ENCODE measurements at places on chromosomes 13 and 19.

DNA sequence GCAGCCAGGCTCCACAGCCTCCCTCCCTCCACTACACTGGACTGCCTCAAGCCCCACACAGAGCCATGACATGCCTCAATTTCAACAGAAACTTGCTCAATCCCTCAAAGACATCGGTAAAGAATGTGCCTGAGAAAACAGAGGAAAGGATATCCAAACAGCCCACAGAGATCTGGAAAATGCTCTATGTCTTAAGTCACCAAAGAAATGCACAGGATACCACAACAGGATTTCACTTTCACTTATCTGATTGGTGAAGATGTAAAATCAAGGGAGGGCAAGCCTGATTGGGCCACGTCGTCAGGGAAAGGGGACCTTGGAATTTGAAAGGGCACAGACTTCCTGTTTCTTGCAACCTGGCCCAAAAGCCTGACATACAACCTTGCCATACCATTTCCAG is 14.2 kb downstream of the CACNA1A start:
- no peak for DNase-seq

- DNase-seq: no peak
Measured at GRCh38 chr19:41364524-41365391, 809 bp upstream of the B9D2 start.

DNA sequence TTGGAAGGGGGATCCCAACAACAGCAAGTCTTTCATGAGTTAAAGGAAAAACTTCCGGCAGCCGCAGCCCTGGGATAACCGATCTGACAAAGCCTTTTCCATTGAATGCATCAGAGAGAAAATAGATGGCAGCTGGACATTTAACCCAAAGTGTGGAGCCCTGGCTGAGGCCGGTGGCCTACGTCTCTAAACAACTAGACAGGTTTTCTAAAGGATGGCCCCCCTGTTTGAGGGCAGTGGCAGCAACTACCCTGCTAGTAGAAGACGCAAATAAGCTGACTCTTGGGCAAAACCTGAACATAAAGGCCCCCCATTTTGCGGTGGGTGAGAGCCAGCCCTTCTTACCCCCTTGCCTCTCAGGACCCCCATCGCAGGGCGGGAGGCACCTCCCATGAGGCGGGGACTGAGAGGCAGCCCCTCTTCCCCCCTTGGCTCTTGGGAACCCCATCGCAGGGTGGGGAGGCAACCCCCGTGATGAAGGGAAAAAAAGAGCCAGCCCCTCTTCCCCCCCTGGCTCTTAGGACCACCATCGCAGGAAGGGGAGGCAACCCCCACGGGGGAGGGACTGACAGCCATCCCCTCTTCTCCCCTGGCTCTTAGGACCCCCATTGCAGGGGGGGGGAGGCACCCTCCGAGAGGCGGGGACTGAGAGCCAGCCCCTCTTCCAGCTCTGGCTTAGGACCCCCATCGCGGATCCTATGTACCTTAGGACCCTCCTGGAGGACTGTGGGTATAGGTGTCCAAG is 2422.9 kb upstream of the PCDH20 start:
- DNase-seq: no peak

DNA sequence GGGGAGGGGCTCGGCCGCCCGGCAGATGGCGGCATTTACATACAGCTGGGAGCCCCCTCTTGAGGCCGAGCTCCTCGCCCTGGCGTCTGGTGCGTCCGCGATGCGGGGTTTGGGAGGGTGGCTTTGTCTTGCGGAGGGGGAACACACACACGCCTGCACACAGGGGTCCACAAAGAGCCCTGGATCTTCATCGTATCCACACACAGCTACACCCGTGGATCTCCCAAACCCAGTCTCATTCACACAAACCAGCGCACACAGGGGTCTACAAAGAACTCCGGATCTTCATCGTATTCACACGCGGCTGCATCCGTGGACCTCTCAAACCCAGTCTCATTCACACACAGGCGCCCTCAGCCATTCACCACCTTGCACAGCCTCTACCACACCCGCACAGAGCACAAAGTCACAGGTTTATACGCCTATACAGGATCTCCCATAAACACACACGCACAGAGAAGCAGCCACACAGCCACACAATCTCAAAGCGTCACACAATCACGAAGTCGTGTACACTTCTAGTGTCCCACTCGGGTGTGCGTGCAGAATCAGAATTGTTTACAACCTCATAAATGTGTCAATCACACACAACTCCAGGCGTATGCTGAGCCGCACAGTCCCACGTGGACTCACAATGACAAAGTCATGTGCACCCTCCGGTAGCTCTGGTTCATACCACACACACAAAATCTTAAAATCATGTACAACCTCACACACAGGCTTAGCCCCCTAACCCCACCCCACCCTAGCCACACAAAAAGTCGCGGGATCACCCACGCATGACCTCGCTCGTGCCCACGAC is 550 bp upstream of the DLL3 start:
- peak; percentile 68 for DNase-seq

GRCh38 chr19:6318772-6319171 is 14.6 kb downstream of the ACER1 start:
- no peak for DNase-seq

- DNase-seq: no peak
Measured at GRCh38 chr13:41054212-41054877, 7.0 kb upstream of the WBP4 start.

DNA sequence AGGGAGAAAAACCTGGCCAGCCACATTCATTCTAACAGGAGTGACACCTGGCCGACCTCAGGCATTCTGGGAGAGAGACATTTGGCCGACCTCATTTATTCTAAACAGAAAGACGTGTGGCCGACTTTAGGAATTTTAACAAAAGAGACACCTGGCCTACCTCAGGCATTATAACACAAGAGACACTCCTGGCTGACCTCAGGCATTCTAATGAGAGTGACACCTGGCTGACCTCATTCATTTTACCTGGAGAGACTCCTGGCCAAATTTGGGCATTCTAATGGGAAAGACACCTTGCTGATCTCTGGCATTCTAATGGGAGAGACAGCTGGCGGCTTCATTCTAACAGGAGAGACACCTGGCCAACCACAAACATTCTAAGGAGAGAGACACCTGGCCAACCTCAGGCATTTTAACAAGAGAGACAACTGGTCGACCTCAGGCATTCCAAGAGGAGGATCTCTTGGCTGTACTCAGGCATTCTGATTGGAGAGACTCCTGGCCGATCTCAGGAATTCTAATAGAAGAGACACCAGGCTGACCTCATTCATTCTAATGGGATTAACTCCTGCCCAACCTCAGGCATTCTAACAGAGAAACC is 1353.9 kb downstream of the UQCRFS1 start:
- DNase-seq: no peak

DNA sequence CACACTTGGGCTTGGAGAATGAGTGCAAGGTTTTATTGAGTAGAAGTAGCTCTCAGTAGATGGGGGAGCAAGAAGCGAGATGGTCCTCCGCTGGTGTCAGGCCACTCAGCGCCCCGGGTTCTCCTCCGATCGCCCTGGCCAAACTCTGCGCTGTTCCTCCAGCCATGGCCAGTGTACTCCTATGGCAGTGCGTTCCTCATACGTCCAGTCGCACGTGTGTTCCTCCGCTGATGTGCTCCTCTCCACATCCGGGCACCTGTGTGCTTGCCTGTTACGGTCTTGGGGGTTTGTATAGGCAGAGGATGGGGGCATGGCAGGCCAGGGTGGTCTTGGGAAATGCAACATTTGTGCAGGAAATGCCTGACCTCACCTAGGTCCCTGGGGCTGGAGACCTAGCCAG is 1899.4 kb downstream of the PCDH9 start:
- no peak for DNase-seq

GRCh38 chr19:16702123-16702522 is 17.5 kb upstream of the NWD1 start:
- DNase-seq: no peak

DNA sequence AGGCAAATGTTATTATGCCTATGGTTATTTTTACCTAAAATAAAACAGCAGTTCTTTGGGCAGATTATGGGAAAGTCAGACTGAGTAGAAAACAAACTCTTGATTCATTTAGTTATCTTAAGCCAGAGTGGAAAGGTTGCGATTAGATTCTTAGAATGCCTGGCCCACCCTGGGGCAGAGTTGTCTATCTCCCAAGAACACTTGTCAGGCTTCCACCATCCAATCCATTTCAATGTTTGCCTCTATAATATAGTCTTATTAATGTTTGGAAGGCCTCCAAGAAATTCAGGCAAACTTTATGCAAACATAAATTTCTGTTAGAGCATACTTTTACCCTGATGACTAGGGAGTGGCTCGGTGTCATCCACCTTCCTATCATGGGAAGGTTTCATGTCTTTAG is 207.0 kb downstream of the SLITRK6 start:
- DNase-seq: no peak

DNA sequence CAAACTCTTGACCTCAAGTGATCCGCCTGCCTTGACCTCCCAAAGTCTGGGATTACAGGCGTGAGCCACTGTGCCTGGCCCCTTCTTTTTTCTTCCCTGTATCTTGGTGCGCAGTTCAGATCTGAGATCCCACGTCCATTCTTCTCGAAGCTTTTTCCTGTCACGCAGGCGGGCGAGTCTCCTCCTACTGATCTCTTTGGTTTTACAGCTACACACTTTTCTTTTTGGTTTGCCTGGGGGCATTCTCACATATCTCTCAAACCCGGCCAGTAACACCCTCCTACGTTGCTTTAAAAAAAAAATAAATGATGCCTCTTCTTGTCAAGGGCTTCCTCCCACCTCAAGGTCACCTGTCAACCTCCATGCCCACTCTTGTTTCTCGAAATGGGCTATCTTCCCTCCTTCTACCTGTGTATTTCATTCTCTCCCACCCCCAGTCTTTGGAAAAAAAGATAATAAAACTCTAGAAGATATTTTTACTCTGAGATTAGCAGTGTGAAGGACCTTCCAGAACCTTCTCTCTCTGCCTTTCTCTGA is 12.1 kb downstream of the TMPRSS9 start:
- DNase-seq: no peak

DNA sequence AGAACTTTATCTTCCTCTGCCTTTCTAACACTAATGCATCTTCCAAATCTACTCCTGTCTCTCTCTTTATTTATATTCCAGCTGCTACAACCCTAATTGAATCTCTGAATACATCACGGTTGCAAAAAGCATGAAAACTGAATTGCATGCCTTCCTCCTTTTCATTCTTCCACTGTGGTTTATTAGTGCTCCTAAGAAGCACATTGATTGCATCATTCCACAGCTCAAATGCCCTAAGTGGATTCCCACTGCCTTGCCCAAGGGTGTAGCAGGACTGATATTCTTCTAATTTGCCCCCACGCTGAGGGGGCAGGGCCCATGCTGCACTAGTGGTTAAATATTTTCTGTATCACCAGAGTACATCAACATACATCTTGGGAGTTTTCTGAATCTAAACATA is 640.8 kb downstream of the EFNB2 start:
- no peak for DNase-seq

GRCh38 chr13:31860002-31860401 is 120.7 kb downstream of the RXFP2 start:
- no peak for DNase-seq

- DNase-seq: no peak
Measured at GRCh38 chr19:55495646-55496349, 7.6 kb downstream of the SSC5D start.

- no peak for DNase-seq
Measured at GRCh38 chr13:40402931-40403431, 263.5 kb downstream of the FOXO1 start.

DNA sequence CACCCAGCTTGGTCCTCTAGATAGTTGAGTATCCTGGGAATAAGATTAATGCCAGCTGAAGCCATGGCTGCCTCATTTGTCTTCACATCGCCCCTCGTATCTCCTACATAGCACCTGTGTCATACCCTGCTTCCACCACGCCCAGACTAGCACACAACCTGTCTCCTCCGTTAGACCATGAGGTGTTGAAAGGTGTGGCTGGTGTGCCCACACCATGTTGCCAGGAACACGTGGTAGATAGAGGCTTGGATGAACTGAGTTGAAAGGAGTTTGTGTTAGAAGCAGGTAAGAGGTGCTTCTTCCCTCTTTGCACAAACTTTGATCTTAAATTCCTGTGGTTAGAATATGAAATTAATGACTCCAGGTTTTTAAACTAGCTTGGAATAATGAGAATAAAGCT is 40.1 kb downstream of the RGCC start:
- DNase-seq: peak; percentile 50

- no peak for DNase-seq
Measured at GRCh38 chr13:42477596-42478190, 96.3 kb upstream of the TNFSF11 start.

- DNase-seq: no peak
Measured at GRCh38 chr13:40558656-40559055, 107.8 kb downstream of the FOXO1 start.

DNA sequence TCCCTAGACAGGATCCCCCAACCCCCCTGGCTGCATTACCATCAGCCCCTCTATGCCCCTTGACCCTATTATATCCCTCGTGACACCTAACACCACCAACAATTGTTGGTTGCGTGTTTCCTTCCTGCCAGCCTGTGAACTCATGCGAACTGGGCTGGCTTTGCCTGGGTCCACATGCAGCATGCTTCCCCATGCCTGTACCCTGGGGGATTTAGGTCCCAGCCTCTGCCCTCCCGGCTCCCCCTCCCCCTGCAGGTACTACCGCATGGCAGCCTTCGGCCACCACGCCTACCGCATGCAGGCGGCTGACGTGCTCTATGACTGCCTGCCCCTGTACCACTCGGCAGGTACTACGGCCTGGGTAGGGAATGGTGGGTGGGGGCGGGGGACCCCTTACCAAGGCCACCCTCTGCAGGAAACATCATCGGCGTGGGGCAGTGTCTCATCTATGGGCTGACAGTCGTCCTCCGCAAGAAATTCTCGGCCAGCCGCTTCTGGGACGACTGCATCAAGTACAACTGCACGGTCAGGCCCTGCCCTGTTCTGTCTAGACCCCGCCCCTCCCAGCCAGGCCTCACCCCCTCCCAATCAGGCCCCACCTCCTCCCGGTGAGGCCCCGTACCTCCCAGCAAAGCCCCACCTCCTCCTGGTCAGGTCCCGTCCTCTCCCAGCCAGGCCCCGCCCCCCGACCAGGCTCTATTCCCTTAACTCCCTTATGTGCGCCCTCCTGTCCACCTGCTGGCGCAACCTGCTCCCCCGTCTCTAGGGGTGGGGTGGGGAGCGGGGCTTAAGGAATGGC is 18.5 kb downstream of the SLC27A1 start:
- DNase-seq: peak; percentile 88

DNA sequence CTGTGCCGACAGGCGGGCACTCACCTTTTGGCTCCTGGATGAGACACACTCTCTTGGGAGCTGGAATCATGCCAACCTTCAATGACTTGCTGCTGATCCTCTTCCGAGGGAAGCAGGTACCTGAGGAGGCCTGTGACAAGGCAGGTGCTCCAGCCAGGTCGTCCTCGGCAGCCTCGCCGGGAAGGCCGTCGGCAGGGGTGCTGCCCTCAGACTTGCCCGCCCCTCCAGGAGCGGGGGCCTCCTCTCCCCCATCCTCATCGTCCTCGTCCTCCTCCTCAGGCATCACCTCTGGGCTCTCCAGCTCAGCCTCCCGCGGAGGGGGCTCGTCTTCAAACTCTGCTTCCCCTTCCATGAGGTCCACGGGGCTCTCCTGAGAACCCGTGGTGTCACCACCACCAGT is 29.2 kb downstream of the SUGP2 start:
- no peak for DNase-seq

Data from activated CD8-positive, alpha-beta memory T cell treated with anti-CD3 and anti-CD28 coated beads for 24 hours (primary cell).